ENCODE measurements at places on chromosomes 2 and 18.
A peak's percentile ranks its signal among the peaks of the same experiment; 100 is the strongest.

DNA sequence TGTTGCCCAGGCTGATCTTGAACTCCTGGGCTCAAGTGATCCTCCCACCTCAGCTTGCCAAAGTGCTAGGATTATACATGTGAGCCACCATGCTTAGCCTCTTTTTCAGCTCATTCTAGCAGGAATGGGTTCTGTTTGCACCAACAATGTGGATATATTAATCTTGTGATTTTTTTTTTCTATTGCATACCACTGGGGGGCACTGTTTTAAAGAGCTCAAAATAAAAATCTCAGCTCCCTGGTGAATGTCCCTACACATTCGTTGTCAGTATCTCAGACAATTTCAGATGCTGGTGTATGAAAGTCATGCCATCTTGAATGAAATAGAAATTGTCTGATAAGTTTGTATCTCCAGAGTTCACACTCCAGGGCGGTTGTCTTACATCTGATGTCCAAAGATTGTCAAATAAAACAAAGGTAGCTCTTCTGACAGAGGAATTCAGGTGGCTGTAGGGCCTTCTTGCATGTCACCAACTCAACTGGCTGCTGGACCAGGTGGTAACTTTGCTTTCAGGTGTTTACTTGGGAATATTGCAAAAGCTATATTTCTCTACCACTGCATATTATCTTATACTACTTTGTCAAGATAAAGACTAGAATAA lies 3.1 kb upstream of the MATN3 start:
- no peaks in the 10 kb centered on the region for H3K36me3 ChIP-seq
- peaks cover 8% of the 10 kb centered on the region for H3K4me1 ChIP-seq
- H3K4me3 ChIP-seq, result no peak overlapping the region

DNA sequence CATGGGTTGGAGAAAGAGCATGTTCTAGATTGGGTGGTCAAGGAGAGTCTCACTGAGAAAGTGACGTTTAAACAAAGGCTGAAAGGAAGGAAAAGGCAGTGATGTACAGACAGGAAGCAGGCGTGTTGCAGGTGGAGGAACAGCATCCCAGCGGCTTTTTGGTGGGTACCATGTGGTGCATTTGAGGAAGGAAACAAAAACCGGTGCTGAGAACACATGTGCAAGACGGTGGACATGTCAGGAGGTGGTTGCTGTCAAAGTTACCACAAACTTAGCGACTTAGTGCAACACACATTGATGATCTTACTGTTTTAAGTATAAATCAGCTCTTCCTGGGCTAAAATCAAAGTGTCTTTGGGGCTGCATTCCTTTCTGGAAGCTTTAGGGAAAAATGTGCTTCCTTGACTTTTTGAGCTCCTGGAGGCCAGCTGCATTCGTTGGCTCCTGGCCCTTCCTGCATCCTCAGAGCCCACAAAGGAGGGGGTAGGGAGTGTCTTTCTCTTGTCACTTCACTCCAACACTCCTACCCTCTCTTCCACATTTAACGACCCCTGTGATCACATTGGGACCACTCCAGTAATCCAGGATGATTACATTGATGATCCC lies 380.6 kb downstream of the FBXO15 start:
- no peak overlapping the region for H3K27ac ChIP-seq
- no peaks in the 10 kb centered on the region for H3K27me3 ChIP-seq
- H3K4me3 ChIP-seq, result no peak overlapping the region
- no peaks in the 10 kb centered on the region for H3K36me3 ChIP-seq
- DNase-seq, result no peak

GRCh38 chr18:10285283-10285640 lies 169.2 kb upstream of the APCDD1 start:
- no peak for DNase-seq
- H3K27me3 ChIP-seq, result no peaks in the 10 kb centered on the region
- no peak overlapping the region for H3K4me3 ChIP-seq
- H3K27ac ChIP-seq, result no peak overlapping the region
- no peaks in the 10 kb centered on the region for H3K36me3 ChIP-seq

- H3K27me3 ChIP-seq, result no peaks in the 10 kb centered on the region
- no peak for DNase-seq
- H3K4me3 ChIP-seq, result no peak overlapping the region
- H3K27ac ChIP-seq, result no peak overlapping the region
- H3K36me3 ChIP-seq, result no peaks in the 10 kb centered on the region
Observed at GRCh38 chr2:230717600-230717999, 5.0 kb downstream of the CAB39 start.

- H3K27me3 ChIP-seq, result no peaks in the 10 kb centered on the region
- no peak overlapping the region for H3K27ac ChIP-seq
- peaks cover 6% of the 10 kb centered on the region for H3K4me1 ChIP-seq
- no peaks in the 10 kb centered on the region for H3K36me3 ChIP-seq
Observed at GRCh38 chr2:96147593-96148201, 2.5 kb upstream of the DUSP2 start.

- no peak overlapping the region for H3K4me3 ChIP-seq
- no peaks in the 10 kb centered on the region for H3K36me3 ChIP-seq
- DNase-seq, result peak; percentile 21
- peaks cover 3% of the 10 kb centered on the region for H3K4me1 ChIP-seq
Observed at GRCh38 chr2:173866874-173867618, 98.1 kb downstream of the SP3 start.

DNA sequence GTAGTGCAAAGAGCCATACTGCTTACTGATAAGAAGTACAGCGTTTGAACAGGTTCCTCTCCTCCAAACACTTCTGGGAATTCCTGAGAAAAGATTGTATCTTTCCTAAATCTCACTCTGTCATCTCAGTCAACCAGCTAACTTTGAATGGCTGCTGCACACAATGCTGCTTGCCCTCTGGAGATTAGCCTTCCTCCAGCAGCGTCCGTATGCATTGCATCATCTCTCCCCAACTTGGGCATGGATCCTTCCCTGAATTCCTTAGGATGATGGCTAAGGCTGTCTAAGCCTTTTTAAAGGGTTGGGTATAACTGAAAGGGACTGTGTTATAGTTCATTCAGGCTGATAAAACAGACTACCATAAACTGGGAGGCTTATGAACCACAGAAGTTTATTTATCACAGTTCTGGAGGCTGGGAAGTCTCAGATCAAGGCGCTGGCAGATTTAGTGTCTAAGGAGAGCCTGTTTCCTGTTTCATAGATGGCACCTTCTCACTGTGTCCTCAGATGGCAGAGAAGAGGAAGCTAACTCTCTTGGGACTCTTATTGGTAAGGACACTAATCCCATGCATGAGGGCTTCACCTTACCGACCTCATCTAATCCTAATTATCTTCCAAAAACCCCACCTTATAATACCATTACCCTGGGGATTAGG lies 105.3 kb downstream of the PAX3 start:
- no peaks in the 10 kb centered on the region for H3K27me3 ChIP-seq
- DNase-seq, result no peak
- H3K27ac ChIP-seq, result no peak overlapping the region
- H3K4me3 ChIP-seq, result no peak overlapping the region
- no peaks in the 10 kb centered on the region for H3K4me1 ChIP-seq

DNA sequence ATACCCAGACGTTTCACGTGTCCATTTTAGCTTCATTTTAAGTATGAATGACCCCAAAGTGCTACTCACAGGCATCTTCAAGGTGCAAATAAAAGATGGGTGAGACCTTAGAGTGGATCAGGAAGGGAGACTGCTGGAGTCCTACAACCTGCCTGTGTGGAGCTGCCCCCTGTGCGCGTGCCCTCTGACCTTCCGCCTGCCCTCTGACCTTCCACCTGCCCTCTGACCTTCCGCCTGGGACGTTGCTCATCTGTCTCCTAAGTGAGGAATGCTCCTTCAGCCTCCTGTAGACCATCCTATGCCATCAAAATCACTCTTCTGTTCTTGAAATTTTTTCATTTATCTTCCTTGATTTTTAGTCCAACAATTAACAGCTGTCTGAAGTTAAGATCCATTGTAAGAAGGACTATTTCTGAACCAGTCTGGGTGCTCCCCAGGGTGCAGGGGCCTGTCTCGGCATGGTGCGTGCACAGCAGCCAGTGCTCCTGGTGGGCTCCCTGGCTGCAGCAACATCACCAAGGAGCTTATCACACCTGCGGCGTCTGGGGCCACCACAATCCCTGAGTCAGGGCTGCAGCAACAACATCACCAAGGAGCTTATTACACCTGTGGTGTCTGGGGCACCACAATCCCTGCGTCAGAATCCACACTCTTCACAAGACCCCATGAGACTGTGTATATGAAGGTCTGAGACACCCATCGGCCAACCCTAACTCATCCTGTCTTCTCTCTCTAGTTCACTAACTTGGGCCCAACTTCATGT lies 86.0 kb downstream of the TPO start:
- H3K36me3 ChIP-seq, result no peaks in the 10 kb centered on the region
- H3K4me3 ChIP-seq, result no peak overlapping the region
- H3K4me1 ChIP-seq, result no peaks in the 10 kb centered on the region
- DNase-seq, result no peak
- no peaks in the 10 kb centered on the region for H3K27me3 ChIP-seq

DNA sequence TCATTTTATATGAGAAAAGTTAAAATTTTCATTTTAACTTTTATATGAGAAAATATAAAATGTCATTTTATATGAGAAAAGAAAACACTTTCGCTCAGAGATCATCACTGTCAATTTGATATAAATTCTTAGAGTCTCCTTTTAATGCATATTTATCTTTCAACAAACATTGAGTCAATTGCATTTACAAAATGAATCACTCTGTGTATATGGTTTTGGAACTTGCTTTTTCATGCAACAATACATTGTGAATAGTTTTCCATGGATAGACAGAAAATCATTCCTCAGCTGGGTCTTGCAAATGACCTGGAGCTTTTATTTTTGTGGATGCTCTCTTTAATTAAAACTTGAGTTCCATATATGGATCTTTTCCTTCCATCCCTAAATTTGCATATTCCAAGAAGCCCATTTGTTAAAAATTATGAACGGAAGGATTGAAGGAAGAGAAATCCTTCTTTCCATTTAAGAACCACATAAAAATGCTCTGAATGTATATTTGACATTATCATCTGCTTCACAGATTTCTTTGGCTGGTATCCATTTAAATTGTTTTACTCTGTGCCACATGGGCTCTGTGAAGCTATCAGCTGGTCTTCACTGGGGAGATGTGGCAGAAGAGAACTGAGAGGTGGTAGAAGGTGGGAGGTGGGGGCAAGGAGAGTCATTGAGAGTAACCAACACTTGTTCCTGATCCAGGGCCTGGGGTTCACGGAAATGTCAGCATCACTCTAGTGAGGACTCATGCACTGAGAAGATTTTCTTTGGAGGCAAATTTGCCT lies 104.1 kb downstream of the QPCT start:
- no peak overlapping the region for H3K27ac ChIP-seq
- no peaks in the 10 kb centered on the region for H3K27me3 ChIP-seq
- no peaks in the 10 kb centered on the region for H3K4me1 ChIP-seq
- no peak overlapping the region for H3K4me3 ChIP-seq

- no peak overlapping the region for H3K27ac ChIP-seq
- no peak for DNase-seq
Observed at GRCh38 chr2:37769551-37769950, 98.1 kb upstream of the CDC42EP3 start.

DNA sequence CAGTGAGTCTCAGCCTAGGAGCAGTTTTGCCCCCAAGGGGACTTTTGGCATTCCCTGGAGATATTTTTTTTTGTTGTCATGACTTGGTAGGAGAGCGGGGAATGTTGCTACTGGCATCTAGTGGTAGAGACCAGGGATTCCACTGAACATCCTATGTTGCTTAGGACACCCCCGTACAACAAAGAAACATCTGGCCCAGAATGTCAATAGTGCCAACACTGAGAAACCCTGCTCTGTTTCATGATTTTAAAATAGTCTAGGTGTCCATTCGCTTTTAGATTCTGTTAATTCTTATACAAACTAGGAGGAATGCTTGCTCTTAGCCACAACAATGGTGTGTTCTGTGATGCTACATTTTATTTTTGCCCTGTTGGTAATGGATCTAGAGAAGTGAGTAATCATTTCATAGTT lies 225.8 kb upstream of the SIX3 start:
- no peaks in the 10 kb centered on the region for H3K27me3 ChIP-seq
- no peak for DNase-seq
- H3K4me3 ChIP-seq, result no peak overlapping the region
- no peak overlapping the region for H3K27ac ChIP-seq

DNA sequence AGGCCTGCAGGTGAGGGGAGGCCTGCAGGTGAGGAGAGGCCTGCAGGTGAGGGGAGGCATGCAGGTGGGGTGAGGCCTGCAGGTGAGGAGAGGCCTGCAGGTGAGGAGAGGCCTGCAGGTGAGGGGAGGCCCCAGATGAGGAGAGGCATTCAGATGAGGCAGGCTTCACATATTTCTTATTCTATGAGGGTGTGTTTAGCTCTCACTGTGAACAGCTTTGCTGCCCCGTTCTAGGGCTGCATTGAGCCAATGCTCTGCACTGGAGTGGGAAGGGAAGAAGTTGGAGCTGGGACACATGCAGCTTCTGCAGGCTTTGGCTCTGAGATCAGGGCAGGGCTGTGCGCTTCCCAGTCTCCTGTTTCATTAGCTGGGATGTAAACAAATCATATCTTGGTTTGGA lies 19.5 kb downstream of the TPO start:
- DNase-seq, result no peak
- H3K36me3 ChIP-seq, result no peaks in the 10 kb centered on the region
- no peak overlapping the region for H3K4me3 ChIP-seq

- H3K4me3 ChIP-seq, result no peak overlapping the region
- no peak for DNase-seq
- no peak overlapping the region for H3K27ac ChIP-seq
- no peaks in the 10 kb centered on the region for H3K36me3 ChIP-seq
- H3K4me1 ChIP-seq, result peaks cover 2% of the 10 kb centered on the region
Observed at GRCh38 chr2:144268036-144268678, 251.8 kb downstream of the ZEB2 start.

- no peaks in the 10 kb centered on the region for H3K36me3 ChIP-seq
- peaks cover 4% of the 10 kb centered on the region for H3K4me1 ChIP-seq
- H3K27me3 ChIP-seq, result no peaks in the 10 kb centered on the region
- no peak for DNase-seq
- H3K27ac ChIP-seq, result no peak overlapping the region
- H3K4me3 ChIP-seq, result no peak overlapping the region
Observed at GRCh38 chr2:178886006-178886405, 78.8 kb upstream of the TTN start.

DNA sequence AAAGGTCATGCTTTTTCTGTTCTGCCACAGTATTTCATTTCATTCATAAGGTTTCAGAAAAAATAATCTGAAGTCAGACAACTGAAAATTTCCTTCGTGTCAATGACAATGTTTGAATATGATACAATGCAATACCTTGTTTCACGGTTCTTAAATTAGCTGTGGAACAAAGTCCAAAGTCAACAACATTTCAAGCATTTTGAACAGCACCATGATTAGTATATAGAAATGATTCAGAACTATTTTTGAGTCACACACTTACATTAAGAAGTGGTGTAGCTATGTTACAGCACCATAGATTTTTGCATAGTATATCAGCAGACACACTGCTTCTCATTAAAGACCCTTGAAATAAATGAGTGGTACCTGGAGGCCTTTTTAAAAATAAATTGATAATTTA lies 178.3 kb upstream of the DSEL start:
- no peak overlapping the region for H3K27ac ChIP-seq
- H3K4me1 ChIP-seq, result no peaks in the 10 kb centered on the region
- H3K4me3 ChIP-seq, result no peak overlapping the region

All from ovary (tissue), 10 donors.